OCI-LY7 (cell line): ENCODE measurements at places on chromosomes 3 and 15.

- no peak for DNase-seq
Measured at GRCh38 chr15:39404767-39405181, 176.1 kb upstream of the THBS1 start.

GRCh38 chr3:72176537-72177041 is 391.6 kb upstream of the PROK2 start:
- peak; percentile 90 for DNase-seq

GRCh38 chr15:99424131-99424571 is 141.6 kb upstream of the MEF2A start:
- DNase-seq: no peak

GRCh38 chr3:110456438-110457138 is 615.0 kb upstream of the NECTIN3 start:
- DNase-seq: no peak

- no peak for DNase-seq
Measured at GRCh38 chr3:108936924-108937689, 16.6 kb downstream of the GUCA1C start.

DNA sequence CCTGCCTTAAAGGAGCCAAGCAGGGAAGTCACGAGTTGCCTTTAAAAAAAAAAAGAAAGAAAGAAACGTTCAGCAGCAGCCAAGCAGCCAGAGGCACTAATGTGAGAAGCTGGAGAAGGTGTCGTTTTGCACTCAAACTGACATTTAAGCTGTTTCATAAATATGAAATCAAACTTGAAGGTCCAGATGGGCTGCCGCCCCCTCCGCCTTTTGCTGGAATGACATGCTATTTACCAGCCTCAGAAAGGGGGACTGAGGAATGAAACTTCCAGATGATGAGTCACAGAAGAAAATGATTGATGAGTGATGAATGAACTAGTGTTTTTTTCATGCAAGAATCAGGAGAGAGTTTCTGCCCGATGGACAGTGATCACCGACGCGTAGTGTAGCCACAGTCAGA is 396.8 kb downstream of the IGSF11 start:
- no peak for DNase-seq

GRCh38 chr3:186895406-186895805 is 34.9 kb upstream of the ST6GAL1 start:
- DNase-seq: no peak

DNA sequence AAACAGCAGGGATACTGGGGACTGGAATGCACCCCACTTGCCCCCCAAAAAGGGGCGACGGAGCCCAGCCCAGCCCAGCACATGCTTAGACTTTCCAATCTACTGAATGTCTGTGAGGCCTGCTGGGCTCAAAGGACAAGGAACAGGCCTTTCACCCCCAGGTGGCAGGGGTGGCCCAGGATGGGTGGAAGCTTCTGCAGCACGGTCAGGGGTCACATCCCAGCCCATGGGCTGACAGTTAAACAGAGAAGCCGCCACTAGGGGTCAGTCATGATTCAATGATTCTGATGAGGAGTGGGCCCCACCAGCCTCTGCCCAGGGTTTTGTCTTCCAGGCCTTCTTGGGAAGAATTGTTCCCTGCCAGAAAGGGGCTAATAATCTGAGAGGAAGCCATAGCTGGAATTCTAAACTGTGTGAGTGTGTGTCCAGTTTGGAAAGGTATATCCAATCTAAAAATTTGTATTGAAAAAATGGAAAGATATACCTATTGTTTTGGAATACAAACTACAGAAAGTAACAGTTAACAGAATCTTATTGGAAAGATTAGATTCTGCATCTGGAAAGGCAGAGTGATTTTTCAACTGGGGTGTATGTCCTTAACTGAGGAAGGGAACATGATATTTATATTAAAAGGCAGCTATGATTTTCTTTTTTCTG is 2.2 kb downstream of the CHRNB4 start:
- peak; percentile 63 for DNase-seq

- DNase-seq: peak; percentile 56
Measured at GRCh38 chr3:134197681-134198261, 52.9 kb downstream of the RYK start.

GRCh38 chr15:76064375-76064774 is 4.6 kb downstream of the TMEM266 start:
- no peak for DNase-seq

- no peak for DNase-seq
Measured at GRCh38 chr3:87732294-87732693, 326.5 kb downstream of the CGGBP1 start.

DNA sequence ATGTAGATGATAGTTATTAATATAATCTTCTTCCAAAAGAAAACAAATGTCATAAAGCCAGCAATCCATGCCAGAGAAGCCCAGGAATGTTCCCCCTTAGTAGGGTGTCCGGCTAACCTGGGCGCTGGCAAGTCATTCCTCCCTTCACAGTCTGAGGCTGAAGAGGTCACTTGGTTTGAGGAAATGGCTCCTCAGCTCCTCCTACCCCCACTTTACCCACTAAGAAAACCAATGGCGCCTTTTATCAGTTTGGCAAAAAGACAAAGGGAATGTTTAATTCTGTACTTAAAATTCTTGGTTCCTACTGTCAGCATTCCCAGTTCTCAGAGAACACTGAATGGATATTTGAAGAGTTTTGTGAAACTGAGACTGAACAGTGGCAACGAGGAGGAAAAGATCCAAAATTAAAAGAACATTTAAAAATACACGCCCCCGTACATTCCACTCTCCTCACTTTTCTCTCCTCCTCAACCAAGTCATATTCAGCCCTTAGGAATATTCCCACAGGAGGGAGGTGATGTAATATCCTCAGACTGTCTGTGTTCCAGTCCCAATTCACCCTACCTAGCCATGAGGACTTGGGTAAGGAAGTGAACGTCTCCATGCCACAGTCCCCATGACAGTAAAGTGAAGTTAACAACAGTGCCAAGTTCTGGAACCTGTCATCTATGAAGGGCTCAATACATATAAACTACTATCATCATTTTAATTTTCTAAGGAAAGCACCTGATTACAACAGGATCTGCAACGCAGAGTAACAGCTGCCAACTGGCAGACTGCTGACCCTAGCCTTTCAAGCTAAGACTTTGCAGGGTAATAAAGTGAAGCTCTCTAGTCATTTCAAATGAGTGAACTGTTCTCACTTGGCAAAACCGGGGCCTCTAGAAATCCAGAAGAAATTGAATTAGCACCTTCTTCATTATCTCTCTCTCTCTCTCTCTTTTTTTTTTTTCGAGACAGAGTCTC is 234.5 kb upstream of the ICE2 start:
- DNase-seq: no peak

GRCh38 chr3:118991775-118992174 is 42.9 kb downstream of the IGSF11 start:
- DNase-seq: no peak

GRCh38 chr3:141308588-141309218 is 59.6 kb upstream of the ZBTB38 start:
- DNase-seq: no peak

GRCh38 chr3:170346481-170347392 is 10.8 kb upstream of the SKIL start:
- DNase-seq: no peak

DNA sequence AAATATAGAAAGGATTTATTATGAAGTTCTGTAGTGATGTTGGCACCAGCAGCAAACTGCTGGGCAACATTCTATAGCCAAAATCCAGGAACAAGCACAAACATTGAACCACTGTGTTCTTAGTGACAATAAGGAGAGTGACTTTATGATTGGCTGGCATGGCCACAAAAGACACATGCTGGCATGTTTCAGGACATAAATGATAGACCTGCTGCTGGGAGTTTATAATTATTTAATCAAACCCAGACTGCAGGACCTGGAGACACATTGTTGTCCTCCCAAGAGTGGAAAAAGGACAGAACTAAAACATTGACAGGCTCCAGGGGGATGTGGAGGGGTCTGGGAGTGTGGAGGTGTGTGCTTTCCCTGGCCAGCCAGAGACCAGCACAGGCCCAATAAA is 255.3 kb upstream of the LRTM1 start:
- no peak for DNase-seq

- no peak for DNase-seq
Measured at GRCh38 chr3:22098021-22098420, 347.0 kb upstream of the ZNF385D start.

DNA sequence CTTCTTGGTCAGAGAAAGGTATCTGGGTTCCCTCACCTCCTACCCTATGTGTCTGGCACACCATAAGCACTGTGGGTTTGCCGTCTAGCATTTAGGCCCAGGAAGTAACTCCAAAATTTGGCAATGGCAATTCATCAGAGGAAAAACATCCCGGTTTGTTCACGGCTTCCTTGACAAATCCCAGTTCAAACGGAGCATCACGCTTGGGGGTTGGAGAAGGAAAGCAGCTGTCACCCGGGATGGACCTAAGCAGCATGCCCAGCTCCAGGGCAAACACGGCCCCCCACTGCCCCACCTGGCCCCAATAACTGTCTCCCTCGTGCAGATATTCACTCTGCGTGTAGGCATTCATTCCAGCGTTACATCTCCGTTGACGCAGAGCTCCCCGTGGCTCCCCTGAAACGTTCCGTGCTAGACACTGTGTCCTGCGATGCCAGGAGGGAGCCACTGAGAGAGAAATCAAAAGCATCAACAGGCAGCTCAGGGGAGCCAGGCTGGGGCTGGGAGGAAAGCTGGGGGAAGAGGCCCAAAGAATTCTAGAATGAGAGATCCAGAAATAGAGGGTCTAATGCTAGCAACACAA is 41.4 kb downstream of the NTRK3 start:
- no peak for DNase-seq

- no peak for DNase-seq
Measured at GRCh38 chr15:70617911-70618287, 145.5 kb downstream of the UACA start.

GRCh38 chr3:149442043-149442442 is 32.5 kb upstream of the TM4SF4 start:
- no peak for DNase-seq

DNA sequence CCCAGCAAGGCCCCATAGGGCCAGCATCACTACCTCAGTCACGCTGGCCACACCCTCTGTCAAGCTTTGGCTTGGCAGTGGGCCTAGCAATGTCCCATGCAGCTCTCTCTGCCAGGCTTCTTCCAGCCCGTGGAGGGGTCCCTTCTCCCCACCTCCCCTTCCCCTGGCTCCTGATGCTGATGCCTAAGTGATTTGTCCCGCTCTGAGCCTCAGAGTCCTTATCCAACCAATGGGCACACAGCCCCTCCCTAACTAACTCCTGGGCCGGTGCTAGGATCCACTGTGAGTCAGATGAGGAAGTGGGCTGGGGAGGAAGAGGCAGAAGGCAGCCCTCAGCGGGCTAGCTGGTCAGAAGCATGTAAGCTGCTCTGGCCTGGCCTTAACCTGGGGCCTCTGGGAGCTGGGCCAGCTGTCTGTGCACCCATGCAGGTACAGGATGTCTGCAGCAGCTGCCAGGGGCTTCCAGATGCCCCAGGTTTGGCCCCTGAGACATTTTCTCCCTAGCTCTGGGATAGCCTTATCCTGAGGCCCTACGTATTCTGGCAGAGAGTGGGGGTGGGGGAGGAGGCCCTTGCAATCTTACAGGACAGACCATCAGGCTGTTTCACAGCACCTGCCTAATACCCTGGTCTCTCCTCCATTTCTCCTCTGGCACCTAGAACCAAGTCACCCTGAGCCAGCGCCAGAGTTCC is 740 bp upstream of the ZBTB47 start:
- peak; percentile 42 for DNase-seq

DNA sequence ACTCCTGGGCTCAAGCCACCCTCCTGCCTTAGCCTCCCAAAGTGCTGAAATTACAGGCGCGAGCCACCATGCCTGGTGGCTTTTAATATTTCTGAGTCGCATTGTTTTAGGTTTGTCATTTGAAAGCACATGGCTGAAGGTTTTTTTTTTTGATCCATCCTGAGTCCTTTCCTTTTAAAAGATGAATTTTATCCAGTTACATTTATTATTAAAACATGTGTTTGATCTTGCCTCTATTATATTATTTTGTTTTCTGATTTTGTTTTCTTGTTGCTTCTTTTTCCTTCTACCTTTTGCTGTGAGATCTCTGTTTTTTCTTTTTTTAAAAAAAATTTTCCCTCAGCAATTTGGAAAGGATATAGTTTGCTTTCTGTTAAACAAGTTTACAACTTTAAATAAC is 76.4 kb downstream of the SCN5A start:
- DNase-seq: no peak

DNA sequence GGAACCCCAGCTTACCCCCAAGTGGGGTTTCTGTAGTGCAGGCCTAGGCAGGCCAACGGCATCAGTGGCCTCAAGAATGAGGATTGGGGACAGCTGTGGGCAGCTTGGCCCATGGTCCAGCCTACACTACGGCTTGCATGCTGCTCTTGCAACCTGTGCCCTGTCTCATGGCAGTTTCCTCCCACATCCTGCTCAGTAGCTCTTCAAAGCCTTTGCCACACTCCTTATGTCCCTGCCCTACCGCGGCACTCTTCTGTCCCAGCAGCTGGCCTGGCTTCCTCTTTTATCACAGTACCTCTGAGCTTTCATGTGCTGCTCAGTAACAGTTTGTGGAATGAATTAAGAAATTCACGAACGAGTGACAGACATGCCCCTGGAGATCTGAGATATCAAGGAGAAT is 431.0 kb downstream of the EPHB1 start:
- DNase-seq: peak; percentile 4

- DNase-seq: no peak
Measured at GRCh38 chr3:98901119-98901391, 440 bp downstream of the DCBLD2 start.

- DNase-seq: no peak
Measured at GRCh38 chr15:78620527-78621421, at the start of gene CHRNA3. Gene CHRNA3, minus strand, starts transcription at chr15:78620996. Its CDS starts 202 bp downstream, at chr15:78620794.

DNA sequence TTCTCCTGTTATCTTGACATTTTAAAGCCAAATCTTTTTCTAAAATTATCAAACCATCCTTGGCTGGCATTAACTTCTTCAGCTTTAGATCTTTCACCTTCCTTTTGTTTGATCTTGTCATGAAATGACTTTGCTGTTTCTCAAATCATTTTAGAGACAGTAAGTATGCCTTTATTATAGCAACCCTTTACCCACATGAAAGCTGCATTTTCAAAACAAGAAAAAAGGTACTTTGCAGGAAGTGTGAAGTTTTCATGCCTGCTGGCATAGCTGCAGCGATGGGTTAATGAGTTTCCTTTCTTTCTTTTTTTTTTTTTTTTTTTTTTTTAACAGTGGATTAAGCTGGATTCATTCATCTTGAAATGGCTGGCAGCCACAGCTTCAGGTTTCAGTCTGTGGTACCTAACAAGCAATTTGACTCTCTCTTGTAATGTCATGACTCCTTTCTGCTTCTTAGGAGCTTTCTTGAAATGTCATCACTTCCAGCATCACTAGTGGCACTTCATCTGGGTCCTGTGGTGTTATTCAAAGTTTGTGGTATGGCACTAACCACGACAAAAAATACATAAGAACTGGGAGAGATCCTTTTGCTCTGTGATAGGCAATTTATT is 18.8 kb downstream of the SLC25A26 start:
- no peak for DNase-seq

GRCh38 chr3:94071713-94072284 is 8.9 kb downstream of the NSUN3 start:
- peak; percentile 39 for DNase-seq

DNA sequence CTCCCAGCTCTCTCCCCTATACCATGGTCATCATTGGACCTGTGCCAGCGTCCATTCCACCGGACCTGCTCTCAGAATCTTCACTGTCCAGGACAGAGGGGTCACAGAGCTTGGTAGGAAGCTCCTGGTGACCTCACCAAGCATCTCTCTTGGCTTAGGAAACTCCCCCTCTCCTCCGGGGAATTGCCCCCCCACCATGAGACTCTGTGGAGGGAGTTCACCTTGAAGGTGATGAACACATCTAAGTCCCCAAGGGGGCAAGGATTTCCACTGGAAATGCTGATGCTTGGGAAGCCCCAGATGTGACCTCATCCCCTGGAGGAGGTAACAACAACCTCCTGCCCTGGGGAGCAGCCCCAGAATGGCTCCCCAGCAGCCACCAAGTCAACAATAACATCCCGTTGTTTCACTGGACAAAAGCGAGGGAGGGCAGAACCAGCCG is 3.2 kb downstream of the SEMA7A start:
- no peak for DNase-seq
